ENCODE measurements at places on chromosomes 6 and 20.

DNA sequence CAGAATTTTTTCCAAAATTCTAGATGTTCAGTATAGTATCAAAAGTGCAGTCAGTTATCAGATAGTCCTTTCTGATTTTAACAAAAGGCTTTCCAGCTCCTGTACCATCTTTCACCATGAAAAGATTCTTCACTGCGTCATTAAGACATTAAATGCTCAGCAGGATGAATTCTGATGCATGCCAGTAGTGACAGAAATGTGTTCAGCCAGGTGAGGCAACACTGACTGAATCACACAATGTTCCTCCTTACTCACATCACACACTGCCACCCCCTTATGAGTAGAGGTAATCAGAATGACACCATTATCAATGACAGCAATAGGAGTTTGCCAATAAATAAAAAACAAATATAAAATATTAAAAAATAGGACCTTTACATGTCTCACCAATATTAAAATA, 426.6 kb upstream of the PLCB4 start:
- DNase-seq = no peak

- DNase-seq = peak; percentile 55
These were observed 12.0 kb downstream of the LMBRD1 start for GRCh38 chr6:69784595-69785377.

DNA sequence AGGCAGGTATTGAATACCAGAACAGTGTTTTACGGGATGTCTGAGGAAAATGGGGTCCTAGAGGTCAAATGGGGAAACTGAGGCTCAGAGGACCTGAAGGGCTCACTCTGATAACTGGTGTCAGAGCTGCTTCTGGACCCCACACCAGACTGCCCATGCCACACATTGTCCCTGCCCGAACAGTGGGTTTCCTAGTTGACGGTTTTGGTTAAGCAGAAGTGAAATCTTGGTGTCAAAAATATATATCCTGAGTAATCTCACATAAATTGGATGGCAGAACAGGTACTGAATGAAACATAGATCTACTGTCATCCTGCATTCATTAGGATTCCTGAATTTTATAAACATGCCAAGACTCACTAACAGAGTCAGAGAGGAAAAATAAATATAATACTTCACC, 16.3 kb downstream of the NOX3 start:
- DNase-seq = no peak

DNA sequence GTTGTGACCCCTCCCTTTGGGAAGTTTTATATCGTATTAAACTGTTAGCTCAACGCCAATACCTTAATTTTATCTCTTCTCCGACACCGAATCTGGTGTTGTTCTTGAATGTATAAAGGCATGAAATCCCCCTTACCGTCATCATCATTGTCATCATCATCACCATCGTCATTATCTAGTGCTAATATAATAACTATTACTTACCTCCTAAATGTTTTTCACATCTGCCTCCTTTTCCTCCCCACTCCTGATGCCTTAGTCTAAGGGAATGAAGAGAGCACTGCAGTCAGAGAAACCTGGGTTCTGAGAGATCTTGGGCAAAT, 677 bp upstream of the ZBTB24 start:
- DNase-seq = no peak

DNA sequence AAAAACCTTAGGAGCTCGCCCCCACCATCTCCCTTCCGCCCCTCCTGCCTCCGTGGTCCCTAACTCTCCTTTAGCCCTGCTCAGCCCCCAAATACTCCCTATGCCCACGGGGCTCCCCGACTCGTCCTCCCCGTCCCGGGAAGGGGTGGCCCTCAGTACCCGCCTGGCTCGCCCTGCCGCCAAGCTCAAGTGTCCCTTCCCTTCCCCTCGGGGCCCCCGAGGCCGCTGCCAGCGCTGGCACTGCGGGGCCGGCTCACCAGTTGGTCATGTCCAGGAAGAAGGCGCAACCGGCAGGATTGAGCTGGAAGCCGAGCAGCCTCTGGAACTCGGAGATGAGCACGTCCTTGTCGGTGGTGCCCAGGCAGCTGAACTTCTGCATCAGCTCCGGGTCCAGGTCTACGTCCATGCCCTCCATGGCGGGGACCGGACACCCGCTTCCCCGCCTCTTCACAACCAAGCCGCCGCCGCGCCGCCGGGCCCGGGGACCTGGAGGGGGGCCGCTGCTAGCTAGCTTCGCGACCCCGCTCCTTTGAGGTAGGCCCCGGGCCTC, 303 bp downstream of the ILRUN start:
- no peak for DNase-seq

GRCh38 chr6:127900935-127901334, at the start of gene THEMIS:
Gene THEMIS, minus strand, starts transcription at chr6:127901058. Its CDS starts 126 bp downstream, at chr6:127900932.
- no peak for DNase-seq

DNA sequence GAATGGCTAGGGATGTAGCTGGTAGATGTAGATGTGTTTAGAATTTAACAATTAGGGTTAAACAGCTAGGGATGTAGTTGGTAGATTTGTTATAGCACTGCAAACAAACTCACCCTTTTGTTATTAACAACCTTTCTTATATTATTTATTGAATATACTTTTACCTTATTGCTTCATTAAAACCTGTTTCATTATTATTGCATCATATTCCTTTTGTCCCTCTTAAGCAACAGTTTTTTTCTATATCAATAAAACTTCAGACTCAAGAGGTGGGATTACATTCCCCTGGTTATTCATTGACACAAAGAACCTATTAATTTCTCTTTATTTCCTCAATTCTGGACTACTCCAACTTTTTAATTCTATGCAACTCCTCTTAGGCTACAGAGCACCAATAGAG, 661.2 kb downstream of the EYS start:
- no peak for DNase-seq

GRCh38 chr6:73169633-73170032, 55.7 kb downstream of the KHDC1L start:
- DNase-seq = no peak

GRCh38 chr20:25296094-25297093, 48.5 kb downstream of the PYGB start:
- DNase-seq = peak; percentile 59

DNA sequence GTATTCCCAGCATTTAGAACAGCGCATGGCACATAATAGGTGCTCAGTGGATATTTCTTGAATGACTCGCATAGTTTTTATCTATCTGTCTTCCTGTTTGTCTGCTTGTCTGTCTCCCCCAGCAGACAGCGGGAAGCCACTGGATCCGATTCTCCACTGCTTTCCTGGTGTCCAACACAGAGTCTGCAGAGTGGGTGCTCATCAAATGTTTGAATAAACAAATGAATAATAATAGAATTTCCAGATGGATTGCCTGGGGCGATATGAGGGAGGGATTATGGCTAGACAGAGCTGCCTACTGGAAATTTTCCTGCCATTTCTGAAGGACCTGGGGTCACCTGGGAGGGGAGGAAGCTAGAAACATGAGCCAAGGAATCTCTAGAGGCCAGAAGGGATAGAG, 18.9 kb downstream of the CDH22 start:
- DNase-seq = no peak

- DNase-seq = no peak
These were observed 185.0 kb downstream of the ERMARD start for GRCh38 chr6:169936355-169936975.

GRCh38 chr20:50354721-50355589, 155.2 kb upstream of the PTPN1 start:
- no peak for DNase-seq

GRCh38 chr6:109344226-109344625, 38.0 kb downstream of the CD164 start:
- DNase-seq = no peak

DNA sequence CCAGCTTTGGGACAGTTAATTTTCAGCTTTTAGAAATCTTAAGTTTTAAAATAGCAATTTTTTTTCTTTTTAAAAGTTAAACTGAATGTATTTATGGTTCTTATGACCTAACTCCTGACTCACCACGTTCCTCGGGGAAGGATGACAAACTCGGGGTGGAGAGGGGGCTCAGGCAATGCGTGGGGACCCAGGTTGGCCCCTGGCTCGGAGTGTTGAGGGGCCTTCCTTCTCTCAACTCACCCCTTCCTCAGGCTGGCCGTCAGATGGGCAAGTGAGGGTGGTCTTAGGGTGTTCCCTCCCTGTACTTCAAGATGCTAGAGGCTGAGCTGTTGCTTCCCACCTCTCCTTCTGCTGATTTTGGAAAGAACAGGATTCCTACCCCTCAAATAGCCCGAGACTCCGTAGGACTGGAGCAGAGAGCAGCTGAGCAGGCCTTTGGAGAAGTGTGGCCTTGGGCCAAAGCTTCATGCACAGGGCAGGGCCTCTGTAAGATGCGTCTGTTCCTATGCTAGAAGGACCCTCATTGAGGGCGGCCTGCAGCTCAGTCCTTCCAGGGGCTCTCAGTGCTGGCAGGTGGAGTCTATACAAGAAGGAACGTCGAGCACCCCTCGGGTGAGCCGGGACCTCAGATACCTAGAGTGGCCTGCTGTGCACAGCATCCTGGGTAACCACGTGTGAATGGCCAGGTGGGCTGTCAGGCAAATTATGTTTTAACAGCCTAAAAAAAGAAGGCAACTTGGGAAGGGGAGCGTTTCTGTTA, 79.3 kb downstream of the TCP11 start:
- no peak for DNase-seq

- no peak for DNase-seq
These were observed 689.9 kb upstream of the CITED2 start for GRCh38 chr6:140064366-140064765.

DNA sequence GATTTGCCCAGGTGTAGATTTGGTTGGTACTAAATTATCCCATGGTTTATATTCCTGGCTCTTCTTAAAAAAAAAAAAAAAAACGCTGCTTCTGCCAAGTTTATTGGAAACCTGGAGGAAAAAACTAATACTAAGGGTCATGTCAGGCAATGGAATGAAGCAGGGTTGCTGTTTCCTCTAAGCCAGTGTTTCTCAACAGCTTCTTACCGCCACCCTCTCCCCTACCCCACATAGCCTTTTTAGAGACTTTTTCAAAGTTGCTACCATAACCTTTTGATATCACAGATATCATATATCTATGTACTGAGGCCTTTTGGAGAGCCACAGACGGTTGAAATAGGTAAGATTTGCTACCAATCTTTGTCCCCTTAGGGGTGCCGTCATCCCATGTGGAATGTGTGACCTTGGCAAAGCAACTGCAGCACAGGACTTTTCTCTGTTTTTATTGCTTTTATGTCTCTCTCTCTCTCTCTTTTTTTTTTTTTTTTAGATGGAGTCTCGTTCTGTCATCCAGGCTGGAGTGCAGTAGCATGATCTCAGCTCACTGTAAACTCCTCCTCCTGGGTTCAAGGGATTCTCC, 35.0 kb downstream of the SYTL3 start:
- no peak for DNase-seq

- DNase-seq = peak; percentile 54
These were observed 66.0 kb upstream of the GPR6 start for GRCh38 chr6:109912118-109912517.

GRCh38 chr20:13121840-13122515, 99.1 kb upstream of the ISM1 start:
- DNase-seq = no peak

- no peak for DNase-seq
These were observed 91.7 kb downstream of the CLIC5 start for GRCh38 chr6:45923831-45924391.

DNA sequence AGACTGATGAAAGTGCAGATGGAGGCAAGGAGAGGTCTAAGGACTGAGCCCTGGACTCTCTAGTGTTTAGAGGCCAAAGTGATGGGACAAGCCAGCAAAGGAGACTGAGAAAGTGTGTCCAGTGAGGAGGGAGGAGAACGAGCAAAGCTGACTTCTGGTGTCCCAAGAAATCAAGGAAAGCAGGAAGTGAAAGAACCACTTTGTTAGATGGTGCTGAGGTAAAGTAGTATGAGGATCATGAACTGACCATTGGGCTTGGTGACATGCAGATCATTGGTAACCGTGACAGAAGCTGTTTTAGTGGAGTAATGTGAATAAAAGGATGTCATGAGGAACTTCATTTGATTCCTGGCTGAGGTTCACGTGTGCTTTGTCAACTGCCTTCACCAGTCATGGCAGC, 108.4 kb downstream of the SLX4IP start:
- no peak for DNase-seq

DNA sequence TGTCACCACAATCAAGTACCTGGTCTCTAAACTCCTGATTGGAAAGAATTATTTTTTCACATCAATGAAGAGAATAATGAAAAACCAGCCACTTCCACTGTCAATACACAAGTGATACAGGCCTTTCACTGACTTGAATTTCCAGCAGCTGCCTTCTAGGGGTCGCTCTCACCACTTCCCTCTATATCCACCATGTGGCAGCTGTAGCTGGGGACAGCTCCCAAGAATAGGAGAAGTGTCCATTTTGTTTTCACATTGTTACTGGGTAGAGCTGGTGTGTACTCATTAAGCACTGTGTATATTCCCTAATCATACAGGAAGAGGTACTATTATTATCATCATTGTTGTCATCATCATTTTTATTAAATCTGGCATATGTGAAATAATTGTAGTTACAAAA, 438.4 kb upstream of the SPTLC3 start:
- DNase-seq = peak; percentile 22

DNA sequence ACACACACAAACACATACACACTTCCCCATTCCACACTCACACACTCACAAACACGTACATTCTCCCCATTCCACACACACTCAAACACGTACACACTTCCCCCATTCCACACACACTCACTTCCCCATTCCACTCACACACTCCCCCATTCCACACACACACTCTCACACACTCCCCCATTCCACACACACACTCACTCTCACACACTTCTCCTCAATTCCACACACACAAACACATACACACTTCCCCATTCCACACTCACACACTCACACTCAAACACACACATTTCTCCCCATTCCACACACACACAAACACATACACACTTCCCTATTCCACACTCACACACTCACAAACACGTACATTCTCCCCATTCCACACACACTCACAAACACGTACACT, 8.7 kb upstream of the OSBPL2 start:
- DNase-seq = no peak

DNA sequence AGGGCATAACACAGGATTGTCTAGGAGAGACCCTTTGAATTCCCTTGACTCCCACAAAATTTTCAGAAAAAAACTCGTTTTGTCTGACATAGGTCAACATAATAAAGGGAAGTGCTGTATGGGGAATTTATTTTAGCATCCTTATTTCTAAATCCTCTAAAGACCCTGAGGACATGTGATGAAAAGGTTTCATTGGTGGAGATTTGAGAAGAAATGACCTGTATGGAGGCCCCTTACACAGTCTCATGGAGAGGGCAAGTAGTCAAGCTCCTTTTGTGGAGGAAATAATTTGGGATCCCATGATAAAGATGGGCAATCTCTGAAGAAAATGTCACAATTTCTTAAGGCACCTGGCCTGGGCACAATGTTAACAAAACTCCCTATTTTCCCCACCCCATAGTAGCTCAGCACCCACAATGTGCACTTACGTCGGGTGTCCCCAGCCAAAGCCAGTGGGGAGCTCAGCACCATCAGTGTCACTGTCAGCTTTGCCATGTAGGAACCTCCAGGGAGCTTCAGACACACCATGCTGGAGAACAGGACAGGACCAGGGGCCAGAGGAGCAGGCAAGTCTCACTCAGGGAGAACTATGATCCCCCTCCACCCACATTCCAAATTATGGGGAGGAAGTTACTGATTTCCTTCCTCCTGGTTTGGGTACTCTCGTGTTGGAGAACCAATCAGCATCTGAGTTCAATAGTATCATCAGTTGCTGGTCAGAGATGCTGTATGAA, at the start of gene HLA-DRB5:
Gene HLA-DRB5, minus strand, starts transcription at position 591 of the 734 bp plus-strand sequence. Its CDS starts 63 bp downstream, at position 528.
- peak; percentile 28 for DNase-seq

Data from hematopoietic multipotent progenitor cell treated with erythropoietin and hydrocortisone succinate and interleukin-3 and kit ligand, for 6 days (in vitro differentiated cells).